ENCODE measurements at places on chromosomes 1 and 21. TPM values are rescaled to one million over a fixed set of nuclear protein-coding genes. Genes with fewer than 3 reads are reported as not detected.
A peak's percentile ranks its signal among the peaks of the same experiment; 100 is the strongest.

GRCh38 chr21:33673473-33673872, 31.2 kb downstream of the ITSN1 start:
- DNase-seq: no peak

- DNase-seq: no peak
Observed at GRCh38 chr1:23263380-23263887, 46.1 kb upstream of the HTR1D start.

DNA sequence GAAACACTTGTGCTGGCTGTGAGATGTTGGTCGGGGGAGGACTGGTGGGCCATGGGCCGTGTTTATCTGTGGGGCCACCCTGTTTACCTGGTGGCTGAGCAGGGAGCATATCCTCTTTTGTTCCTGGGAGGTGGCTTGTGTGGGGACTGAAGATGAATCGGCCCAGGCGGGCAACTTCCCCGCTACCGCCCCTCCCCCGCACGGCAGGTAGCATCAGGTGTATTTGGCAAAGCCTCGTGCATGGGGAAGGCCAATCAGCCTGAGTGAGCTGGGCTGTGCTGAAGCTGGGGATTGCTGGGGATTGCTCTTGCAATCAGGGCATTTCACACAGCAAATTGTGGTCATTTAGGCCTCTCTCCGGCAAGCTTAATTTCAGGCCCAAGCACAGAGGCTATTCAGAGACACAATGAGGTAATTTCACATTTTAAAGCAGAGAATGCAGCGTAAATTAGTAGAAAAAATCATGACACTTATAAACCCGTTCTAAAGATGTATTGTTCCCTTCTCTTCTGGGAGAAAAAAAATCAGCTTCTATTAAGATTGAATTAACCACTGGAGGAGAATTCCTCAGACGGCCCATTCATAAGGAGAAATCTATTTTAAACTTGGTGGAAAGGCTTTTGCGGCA, 197.7 kb upstream of the POU3F1 start:
- DNase-seq: no peak

DNA sequence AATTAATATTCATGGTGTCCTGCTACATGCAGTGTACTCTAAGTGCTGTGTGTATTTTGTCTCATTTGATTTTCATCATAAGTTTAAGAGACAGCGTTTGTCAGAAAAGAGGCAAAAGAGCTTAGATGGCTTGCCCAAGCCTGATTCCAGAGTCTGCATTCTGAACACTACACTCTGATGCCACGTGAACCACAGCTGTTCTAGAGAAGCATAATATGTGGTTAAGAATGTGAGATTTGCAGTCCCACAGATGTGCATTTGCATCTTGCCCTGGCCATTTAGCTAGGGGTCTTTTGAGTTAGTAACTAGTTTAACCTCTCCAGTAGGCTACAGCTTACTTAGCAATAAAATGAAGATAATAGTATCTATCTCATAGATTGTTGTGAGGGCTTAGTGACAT, 9.2 kb upstream of the GADD45A start:
- peak; percentile 23 for DNase-seq

Gene OR1C1
- not detected for polyA plus RNA-seq

Gene IRF6
- polyA plus RNA-seq: 39.9 TPM
